ENCODE measurements at places on chromosomes 12 and 14.
A peak's percentile ranks its signal among the peaks of the same experiment; 100 is the strongest.

- no peak for DNase-seq
These were observed 21.8 kb downstream of the IRAK3 start for GRCh38 chr12:66210840-66211239.

- DNase-seq = no peak
These were observed 346.5 kb downstream of the BCL11B start for GRCh38 chr14:98925354-98926040.

DNA sequence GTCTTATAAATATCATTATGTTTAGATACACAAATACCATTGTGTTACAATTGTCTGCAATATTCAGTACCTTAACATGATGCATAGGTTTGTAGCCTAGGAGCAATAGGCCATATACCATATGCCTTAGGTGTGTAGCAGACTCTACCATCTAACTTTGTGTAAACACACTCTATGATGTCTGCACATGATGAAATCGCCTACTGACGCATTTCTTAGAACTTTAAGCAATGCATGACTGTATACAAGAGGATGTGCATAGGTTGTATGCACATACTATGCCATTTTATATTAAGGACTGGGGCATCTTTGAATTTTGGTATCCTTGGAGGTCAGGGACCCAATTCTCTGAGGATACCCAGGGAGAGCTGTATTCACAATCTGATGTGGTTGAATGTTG is 10.1 kb upstream of the BTG1 start:
- no peak for DNase-seq

GRCh38 chr12:92546635-92547348 is 156.0 kb upstream of the PLEKHG7 start:
- peak; percentile 89 for DNase-seq

GRCh38 chr14:29815016-29815674 is 112.5 kb downstream of the PRKD1 start:
- no peak for DNase-seq

- no peak for DNase-seq
These were observed 182.2 kb upstream of the MDGA2 start for GRCh38 chr14:47857646-47858045.

DNA sequence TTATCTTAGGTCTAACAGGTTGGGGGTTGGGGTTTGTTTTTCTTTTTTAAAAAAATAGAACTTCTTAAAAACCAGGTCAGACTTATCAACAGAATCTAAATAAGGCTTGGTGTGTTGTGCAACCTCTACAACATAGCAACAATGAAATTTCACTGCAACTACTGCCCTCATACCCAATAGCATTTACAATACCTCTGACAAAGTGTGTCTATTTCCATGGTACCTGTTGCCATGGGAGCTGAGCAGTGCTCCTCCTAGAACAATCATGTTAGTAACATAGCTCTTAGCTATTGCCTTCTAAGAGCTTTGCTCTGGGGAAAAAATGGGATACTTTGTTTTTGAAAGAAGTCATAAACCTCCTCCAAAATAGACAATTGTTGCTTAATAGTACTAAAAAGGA is 103.3 kb upstream of the CCDC175 start:
- peak; percentile 85 for DNase-seq

- no peak for DNase-seq
These were observed 13.6 kb downstream of the PLEKHG3 start for GRCh38 chr14:64717870-64718269.

GRCh38 chr12:24374452-24374851 is 425.0 kb upstream of the SOX5 start:
- DNase-seq = no peak

Data from NCI-H748 treated with DMSO at 0.1 percent for 48 hours (cell line).